T47D (cell line): ENCODE measurements at places on chromosomes 4 and X.

GRCh38 chr4:87505862-87506261, 23.3 kb downstream of the SPARCL1 start:
- DNase-seq, result no peak

DNA sequence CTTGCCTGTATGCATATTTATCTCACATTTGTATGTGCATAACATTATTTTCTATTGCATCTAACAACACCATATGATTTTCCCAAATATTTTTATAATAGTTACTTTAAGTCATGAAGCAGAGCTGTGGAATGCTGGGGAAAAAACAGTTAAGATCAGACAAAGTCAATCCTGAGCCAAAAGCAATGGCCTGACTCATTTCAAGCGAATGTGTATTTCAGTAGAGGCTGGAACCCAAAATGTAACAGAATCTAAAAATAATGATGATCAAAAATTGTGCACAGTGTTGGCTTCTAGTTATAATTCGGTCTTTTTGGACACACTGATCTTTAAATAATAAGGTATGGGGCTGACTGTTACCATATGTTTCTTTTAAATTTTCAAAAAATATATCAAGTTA, 516.2 kb upstream of the ADGRL3 start:
- no peak for DNase-seq

- DNase-seq, result no peak
These were observed 3.9 kb downstream of the MSMO1 start for GRCh38 chr4:165331359-165331758.

- DNase-seq, result no peak
These were observed 926 bp downstream of the NDP start for GRCh38 chrX:43971966-43972961.

GRCh38 chrX:110055616-110056015, 52.7 kb downstream of the TMEM164 start:
- no peak for DNase-seq

DNA sequence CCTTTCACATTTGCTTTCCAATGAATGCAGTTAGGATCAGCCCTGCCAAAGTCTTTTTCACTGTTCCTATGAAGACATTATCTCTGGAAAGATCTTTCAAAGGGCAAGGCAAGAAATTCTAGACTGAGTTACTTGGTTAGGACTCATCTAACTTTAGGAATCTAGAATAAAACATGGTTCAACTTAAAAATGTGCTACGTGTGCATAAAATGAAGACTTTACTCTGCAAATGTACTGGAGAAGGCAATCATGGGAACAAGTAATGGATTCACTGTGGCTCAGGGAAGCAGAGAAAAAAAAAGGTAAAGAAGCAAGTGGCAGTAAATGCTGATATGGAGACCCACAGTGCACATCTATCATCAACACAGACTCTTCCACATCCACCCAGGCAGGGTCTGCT, 297.4 kb downstream of the HNRNPD start:
- DNase-seq, result no peak

- peak; percentile 26 for DNase-seq
These were observed 1.6 kb downstream of the SEPTIN11 start for GRCh38 chr4:76950956-76951671.

GRCh38 chr4:169340834-169341233, 70.1 kb upstream of the SH3RF1 start:
- no peak for DNase-seq
